NCI-H82 (cell line): ENCODE measurements at places on chromosomes 7 and 10.

GRCh38 chr7:74083928-74084721 is 521 bp downstream of the LIMK1 start:
- peak; percentile 63 for DNase-seq

DNA sequence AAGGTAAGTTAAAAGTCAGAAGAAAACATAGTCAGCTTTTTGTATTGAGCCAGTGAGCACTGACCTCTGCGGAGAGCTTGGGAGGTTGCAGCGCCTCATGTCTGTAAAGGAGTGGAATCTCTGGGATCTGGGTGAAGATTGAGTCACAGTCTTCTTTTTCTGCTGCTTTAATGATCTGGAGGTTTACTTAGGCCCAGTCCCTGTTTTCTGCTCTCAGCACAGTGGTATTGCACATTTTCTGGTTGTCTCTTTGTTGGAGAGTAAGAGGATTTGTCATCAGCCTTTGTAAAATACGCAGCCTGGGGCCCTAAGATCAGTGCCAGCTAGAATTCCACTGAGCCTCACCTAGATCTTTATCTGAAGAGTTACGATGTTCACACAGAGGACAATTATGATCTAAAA is 58.3 kb upstream of the GJD4 start:
- DNase-seq, result no peak

DNA sequence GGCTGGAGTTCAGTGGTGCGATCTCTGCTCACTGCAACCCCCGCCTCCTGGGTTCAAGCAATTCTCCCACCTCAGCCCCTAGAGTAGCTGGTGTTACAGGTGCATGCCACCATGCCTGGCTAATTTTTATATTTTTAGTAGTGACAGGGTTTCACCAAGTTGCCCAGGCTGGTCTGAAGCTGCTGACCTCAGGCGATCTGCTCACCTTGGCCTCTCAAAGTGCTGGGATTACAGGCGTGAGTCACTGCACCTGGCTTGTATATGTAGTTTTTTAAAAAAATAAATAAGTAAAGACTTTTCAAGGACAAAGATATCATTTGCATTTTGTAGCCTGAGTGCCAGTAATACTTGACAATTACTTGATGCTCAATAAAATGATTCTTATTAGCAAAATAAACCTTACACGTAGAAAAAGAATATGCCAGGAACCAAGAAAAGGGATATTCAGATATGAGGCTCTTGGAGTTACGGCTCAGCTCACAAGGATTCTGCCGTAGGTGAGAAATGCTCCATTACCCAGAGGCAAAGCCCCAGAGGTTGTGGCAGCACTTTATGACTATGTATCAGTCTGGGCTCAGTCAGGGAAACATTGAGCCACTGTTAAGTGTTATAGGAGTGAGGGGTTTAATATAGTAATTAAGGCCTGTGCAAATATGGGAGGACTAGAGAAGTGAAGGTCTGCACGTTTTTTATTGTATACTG is 98.5 kb downstream of the TPST1 start:
- no peak for DNase-seq

GRCh38 chr7:121369462-121369861 is 26.6 kb downstream of the FAM3C start:
- no peak for DNase-seq

GRCh38 chr10:11135709-11136108 is 118.0 kb downstream of the CELF2 start:
- no peak for DNase-seq

DNA sequence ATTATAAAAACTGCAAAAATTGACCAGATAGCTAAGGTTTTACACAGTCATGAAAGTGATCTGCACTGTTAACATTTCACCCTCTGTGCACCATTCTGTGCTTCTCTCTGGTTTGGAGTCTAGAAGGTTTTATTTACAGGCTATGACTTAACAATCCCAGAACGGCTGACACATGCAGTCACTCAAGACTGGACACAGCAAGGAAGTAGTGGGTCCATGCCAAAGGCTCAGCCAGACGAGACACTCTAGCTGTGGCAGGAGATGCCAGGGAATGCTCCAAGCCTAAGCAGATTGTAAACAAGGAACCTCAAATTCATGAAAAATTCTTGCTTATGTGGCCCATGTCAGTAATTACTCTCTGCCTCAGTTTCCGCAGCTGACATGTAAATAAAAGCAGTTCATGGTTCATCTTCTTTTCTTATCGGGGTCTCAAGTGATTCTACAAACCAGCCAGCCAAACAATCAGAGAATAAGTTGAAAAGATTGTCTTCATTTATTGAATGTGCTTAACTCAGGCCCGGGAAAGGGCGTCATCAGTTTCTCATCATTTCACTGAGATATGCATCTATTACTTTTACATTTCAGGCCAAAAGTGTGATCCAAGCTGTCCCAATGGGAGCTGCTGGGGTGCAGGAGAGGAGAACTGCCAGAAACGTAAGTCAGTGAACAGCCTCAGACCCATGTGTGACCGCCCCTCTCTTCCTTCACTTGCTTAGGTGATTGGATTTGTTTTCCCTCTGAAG is 132.1 kb downstream of the EGFR start:
- DNase-seq, result no peak

- peak; percentile 31 for DNase-seq
These were observed 80.8 kb downstream of the ARHGAP22 start for GRCh38 chr10:48523820-48524758.

GRCh38 chr7:155869784-155870076 is 57.5 kb upstream of the SHH start:
- no peak for DNase-seq

DNA sequence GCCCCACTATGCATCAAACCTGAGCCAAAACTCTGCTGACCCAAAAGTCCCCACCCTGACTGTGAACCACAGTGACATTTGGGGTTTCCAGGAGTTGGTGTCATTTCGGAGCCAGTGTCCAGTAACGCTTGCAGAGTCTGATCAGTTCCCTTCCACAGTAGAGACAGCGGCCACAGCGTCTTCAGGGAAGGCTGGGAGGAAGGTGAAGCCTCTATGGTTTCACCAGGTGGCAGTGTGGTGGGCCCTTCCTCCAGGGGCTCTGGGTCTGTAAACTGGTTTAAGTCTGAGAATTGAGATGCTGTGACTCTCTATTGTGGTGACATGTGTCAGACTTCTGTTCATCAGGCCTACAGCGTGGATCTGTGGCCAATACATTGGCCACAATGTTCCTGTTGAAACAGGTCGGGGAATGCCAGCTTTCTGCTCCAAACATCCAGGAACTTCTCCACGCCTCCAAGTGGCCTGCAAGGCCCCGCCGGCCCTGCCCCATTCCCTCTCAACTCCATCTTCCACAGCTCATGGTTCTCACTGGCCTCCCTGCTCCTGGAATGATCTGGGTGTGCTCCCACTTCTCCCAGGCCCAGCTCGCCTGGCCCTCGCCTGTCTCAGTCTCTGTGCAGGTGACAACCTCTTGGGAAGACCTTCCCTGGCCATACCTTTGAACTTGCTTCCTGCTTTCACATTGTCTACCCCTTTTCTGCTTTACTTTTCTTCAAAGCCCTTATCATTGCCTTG is 124.5 kb upstream of the FAM20C start:
- DNase-seq, result no peak

DNA sequence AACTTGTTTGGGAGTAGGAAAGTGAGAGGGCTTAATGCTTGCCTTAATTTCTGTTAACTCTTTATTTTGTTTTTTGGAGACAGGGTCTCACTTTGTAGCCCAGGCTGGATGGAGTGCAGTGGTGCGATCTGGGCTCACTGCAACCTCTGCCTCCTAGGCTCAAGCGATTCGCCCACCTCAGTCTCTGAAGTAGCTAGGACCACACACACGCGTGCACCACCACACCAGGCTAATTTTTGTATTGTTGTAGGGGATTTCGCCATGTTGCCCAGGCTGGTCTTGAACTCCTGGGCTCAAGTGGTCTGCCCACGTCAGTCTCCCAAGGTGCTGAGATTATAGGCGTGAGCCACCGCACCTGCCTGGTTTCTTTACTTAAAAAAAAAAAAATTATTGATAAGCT is 1.9 kb downstream of the PPP2R2D start:
- DNase-seq, result no peak

GRCh38 chr10:61543831-61544230 is 90.7 kb upstream of the TMEM26 start:
- no peak for DNase-seq

- peak; percentile 50 for DNase-seq
These were observed 42.2 kb downstream of the BMPR1A start for GRCh38 chr10:86798611-86799010.

DNA sequence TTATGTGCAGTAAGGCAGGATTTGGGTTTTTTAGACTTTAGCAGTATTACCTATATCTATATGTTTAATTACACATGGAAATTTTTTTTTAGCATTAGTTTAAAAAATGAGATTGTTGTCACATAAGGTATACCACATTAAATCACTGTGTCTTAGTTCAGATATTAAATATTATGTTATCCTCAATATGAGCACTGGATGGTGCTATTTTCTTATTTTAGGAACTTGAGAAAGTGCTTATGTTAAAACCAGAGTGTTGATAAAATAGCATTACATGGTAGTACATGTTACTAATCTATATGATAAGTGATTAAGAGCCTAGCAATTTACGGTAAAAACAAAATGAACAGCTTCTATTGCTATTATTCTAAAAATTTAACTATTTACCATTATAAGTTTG is 28.8 kb downstream of the MIOS start:
- no peak for DNase-seq

DNA sequence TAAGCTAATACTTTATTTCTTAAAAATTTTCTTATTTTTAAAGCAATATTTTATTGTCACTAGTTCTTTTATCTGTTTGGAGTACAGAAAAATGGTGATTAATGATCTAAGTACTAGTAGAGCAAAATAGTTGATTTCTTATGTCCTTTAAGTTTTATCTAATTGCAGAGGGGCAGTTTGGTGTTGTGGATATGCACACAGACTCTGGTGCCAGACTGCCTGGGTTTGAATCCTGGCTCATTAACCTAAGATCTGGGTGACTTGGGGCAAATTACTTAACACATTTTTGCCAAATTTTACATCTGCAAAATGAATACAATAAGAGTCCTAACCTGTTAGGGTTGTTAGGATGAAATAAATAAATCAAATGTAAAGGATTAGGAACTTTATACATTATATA is 10.7 kb upstream of the PRPS1L1 start:
- no peak for DNase-seq

DNA sequence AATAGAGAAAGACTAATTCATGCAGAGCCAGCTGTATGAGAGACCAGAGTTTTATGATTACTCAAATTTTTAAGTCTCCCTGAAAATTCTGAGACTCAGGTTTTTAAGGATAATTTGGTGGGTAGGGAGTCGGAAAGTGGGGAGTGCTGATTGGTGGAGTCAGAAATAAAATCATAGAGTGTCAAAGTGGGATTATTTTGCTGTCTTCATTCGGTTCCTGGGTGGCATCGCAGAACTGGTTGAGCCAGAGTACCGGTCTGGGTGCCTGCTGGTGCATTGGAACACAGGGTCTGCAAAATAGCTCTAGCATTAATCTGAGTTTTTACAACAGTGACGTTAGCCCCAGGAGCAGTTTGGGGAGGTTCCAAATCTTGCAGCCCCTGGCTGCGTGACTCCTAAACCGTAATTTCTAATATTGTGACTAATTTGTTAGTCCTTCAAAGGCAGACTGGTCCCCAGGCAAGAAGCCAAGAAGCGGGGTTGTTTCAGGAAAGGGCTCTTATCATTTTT is 32.4 kb downstream of the GPRIN2 start:
- DNase-seq, result no peak

DNA sequence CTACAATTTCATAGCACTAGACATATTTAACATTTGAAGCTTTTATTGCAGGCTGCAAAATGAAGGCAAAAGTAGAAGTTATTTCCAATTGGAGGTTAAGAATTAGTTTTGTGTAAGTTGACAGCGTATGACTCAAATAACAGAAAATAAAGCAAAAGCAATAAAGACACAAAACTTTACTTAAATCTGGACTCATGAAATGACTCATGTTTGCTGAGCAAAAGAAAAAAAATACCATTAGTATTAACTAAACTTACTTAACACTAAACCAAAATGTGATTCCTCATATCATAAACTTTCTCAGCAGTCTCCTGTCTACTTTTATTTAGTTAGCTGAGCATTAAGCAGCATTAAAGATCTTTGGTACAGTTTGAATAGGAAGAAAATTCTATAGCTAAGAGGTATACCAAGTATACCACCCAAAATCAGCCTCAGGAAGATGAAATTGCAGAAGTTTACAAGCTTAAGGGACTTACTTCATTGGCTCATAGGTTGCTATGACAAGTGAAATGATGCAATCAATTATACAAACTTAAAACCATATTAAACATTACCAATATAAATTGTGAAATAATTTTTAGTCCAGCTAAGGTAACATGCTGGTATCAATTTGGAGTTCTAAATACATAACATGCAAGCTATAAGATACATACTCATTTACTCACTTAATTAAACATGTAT is 1131.4 kb downstream of the XPNPEP1 start:
- no peak for DNase-seq
